GM12878 (cell line): ENCODE measurements at places on chromosomes 4 and X. TPM values are rescaled to one million over a fixed set of nuclear protein-coding genes. Genes with fewer than 3 reads are reported as not detected.

The HHIP gene
- 0.11 and 0.38 TPM in 2 replicates for total RNA-seq

The FAT1 gene
- 0.58 and 0.69 TPM in 2 replicates for total RNA-seq

The ADAMTS3 gene
- 0.03 TPM in 1 of 2 replicates, not detected in the other for total RNA-seq

DNA sequence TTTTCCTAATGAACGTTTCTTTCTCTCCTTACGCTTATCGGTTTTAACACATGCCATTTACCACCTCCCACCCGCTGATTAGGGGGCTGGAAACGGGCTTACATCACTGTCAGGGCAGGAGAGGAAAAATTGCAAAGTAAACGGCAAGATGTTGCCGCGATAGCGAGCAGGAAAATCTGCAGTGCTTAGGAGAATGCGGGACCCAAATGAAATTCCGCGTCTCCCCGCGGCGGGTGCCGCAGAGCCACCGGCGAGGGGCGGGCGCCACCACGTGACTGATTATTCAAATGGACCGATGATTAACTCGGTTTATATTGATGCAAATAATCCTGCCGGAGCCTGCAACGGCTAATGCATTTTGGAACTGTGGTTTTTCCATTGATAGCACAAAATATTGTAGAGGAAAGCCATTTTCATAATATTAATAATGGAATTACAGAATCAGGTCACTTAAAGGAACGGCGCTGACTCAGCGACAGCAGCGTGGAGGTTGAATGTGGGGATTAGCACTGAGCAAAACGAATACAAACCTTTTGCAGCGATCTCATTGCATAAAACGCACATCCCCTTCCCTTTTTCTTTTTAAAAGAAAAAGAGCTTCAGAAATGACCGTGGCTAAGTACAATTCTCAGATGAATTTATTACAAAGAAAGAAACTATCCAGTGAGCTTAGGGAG is 224.2 kb downstream of the STIM2 start:
- H3K4me3 ChIP-seq, result no peak overlapping the region
- no peaks in the 10 kb centered on the region for H3K36me3 ChIP-seq
- H3K27me3 ChIP-seq, result peaks cover 11% of the 10 kb centered on the region
- H3K27ac ChIP-seq, result no peak overlapping the region
- DNase-seq, result no peak
- no peaks in the 10 kb centered on the region for H3K4me1 ChIP-seq

DNA sequence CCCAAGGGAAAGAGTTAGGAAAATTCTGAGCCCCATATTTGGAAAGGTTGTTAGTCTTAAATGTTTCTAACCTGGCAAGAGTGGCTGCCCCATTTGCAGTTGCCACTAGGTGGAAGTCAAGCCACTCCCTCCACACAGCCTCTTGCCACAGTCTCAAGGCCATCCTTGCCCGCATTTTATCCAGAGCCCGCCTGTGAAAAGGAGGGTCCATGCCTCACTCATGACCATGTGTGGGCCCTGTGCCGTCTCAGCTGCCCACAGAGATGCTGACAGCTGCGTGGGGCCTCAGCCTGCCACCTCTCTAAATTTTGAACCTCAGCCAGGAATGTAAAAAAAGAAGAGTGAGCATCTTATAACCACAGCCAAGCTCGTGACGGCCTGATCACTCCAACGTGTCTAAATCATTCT is 201.5 kb upstream of the FAM241A start:
- H3K27me3 ChIP-seq, result no peaks in the 10 kb centered on the region; the same call in 1 of the 2 replicates
- H3K4me3 ChIP-seq, result no peak overlapping the region
- H3K27ac ChIP-seq, result no peak overlapping the region
- no peaks in the 10 kb centered on the region for H3K36me3 ChIP-seq
- no peaks in the 10 kb centered on the region for H3K4me1 ChIP-seq

DNA sequence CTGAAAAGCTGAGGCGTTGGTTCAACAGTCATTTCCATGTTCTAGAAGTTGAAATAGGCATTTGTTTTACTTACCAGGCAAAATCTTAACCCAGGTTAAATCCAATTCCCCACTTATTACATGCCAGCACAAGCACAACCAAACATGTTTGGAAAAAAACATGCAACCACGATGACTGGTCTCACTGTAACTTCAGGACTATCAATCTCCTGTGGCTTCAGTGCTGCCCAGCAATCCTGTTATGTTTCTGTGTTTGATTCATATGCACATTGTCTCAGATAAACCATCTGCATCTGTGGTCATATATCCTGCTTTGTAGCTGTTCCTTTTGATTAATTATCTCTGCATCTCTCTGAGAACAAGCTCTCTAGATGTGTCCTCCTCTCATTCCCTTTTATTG is 28.3 kb downstream of the PRDM8 start:
- peaks cover 21% of the 10 kb centered on the region for H3K4me1 ChIP-seq
- no peaks in the 10 kb centered on the region for H3K36me3 ChIP-seq
- no peak overlapping the region for H3K27ac ChIP-seq
- DNase-seq, result no peak
- H3K27me3 ChIP-seq, result 0 out of 2 replicates have a peak, but pooled peaks cover 1% of the 10 kb centered on the region

GRCh38 chr4:65391814-65392213 is 278.5 kb downstream of the EPHA5 start:
- H3K36me3 ChIP-seq, result no peaks in the 10 kb centered on the region
- H3K4me1 ChIP-seq, result no peaks in the 10 kb centered on the region
- DNase-seq, result no peak
- H3K27me3 ChIP-seq, result no peaks in the 10 kb centered on the region
- no peak overlapping the region for H3K4me3 ChIP-seq

DNA sequence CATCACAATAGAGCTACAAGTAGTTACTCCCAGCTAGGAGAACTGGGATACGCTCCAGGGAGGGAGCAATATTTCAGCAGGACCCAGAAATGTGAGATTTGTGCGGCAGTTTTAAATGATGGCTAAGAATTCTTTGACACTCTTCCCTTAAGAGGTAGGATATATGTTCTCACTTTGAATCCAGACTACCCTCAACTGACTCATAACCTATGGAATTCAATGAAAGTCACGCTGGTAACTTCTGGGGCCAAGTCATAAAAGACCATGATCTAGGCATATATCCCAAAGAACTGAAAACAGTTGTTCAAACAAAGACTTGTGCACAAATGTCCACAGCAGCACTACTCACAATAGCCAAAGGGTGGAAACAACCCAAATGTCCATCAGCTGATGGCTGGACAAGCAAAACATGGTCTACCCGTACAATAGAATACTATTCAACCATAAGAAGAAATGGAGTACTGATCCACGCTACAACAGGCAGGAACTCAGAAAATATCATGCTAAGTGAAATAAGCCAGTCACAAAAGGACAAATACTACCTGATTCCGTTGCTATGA is 10.5 kb downstream of the CD99L2 start:
- H3K4me1 ChIP-seq, result no peaks in the 10 kb centered on the region
- no peaks in the 10 kb centered on the region for H3K27me3 ChIP-seq
- H3K36me3 ChIP-seq, result no peaks in the 10 kb centered on the region
- H3K4me3 ChIP-seq, result no peak overlapping the region
- DNase-seq, result no peak

GRCh38 chr4:149986917-149987316 is 91.3 kb upstream of the DCLK2 start:
- H3K4me1 ChIP-seq, result no peaks in the 10 kb centered on the region
- no peak for DNase-seq
- H3K36me3 ChIP-seq, result no peaks in the 10 kb centered on the region

DNA sequence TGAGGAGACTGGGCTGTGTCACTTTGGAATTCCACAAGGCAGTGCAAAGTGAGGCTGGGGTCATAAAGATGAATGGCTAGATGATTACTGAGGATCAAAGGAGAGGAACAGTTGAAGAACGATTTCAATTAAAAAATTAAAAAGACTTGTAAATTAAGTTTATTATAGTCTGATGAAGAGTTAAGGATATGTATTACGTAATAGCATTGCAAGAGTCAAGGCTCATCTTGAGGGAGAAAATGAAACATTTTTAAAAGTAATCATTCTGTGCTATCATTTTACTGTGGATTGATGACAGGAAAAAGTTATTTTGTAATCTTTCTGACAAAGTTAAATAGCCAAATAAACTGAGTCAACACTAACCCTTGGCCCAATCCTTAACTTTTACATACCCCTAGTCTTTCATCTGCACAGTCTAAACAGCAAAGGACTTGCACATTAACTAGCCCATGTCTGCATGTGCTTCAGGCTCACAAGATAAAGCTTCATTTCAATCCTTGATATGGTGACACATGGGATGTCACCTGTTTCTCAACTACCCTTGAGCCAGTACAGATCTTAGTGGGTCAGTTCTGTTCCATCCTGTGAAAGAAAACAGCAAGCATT is 465.5 kb upstream of the CTSO start:
- DNase-seq, result no peak
- H3K4me3 ChIP-seq, result no peak overlapping the region
- H3K4me1 ChIP-seq, result no peaks in the 10 kb centered on the region
- no peaks in the 10 kb centered on the region for H3K36me3 ChIP-seq

GRCh38 chrX:44247468-44247867 is 96.0 kb downstream of the EFHC2 start:
- no peak overlapping the region for H3K4me3 ChIP-seq
- no peak overlapping the region for H3K27ac ChIP-seq

- H3K4me3 ChIP-seq, result no peak overlapping the region
- H3K27ac ChIP-seq, result no peak overlapping the region
- H3K27me3 ChIP-seq, result no peaks in the 10 kb centered on the region
- DNase-seq, result no peak
Measured at GRCh38 chr4:27624749-27625148, 764.1 kb downstream of the STIM2 start.

DNA sequence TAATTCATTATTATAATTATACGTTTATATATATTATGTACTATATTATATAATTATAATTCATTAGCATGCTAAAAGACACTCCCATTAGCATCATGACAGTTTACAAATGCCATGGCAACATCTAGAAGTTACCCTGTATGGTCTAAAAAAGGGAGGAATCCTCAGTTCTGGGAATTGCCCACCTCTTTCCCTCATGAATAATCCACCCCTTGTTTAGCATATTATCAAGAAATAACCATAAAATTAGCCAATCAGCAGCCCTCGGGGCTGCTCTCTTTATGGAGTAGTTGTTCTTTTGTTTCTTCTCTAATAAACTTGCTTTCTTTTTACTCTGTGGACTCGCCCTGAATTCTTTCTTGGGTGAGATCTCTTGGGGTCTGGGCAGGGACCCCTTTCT is 42.8 kb upstream of the SLC10A7 start:
- no peak overlapping the region for H3K27ac ChIP-seq
- no peaks in the 10 kb centered on the region for H3K4me1 ChIP-seq

DNA sequence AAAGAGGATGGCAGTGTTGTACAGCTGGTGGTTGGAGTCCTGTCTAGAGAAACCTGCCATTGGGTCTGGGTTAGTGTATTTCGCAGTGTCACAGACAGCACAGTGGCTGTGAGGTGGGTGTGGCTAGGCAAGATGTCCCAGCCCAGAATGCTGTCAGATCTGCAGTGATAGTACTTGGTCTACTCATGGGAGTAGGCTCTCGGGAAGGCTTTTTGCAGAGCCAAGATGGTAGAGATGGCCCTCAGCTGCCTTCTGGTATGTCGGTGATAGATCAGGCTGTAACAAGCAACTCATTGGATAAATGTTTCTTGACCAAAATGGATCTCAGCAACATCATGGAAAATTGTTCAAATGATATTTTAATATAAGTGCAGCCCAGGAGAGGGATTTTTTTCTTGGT is 84.3 kb upstream of the WDR1 start:
- no peak for DNase-seq
- no peaks in the 10 kb centered on the region for H3K27me3 ChIP-seq
- H3K4me3 ChIP-seq, result no peak overlapping the region
- H3K27ac ChIP-seq, result no peak overlapping the region
- H3K36me3 ChIP-seq, result no peaks in the 10 kb centered on the region
- no peaks in the 10 kb centered on the region for H3K4me1 ChIP-seq

GRCh38 chr4:184529283-184529682 is 54.9 kb upstream of the IRF2 start:
- H3K4me1 ChIP-seq, result peaks cover 8% of the 10 kb centered on the region
- DNase-seq, result no peak
- no peaks in the 10 kb centered on the region for H3K36me3 ChIP-seq
- no peaks in the 10 kb centered on the region for H3K27me3 ChIP-seq
- no peak overlapping the region for H3K4me3 ChIP-seq
- no peak overlapping the region for H3K27ac ChIP-seq

GRCh38 chr4:56773346-56773745 is 48.2 kb downstream of the SPINK2 start:
- H3K36me3 ChIP-seq, result no peaks in the 10 kb centered on the region
- H3K27ac ChIP-seq, result no peak overlapping the region
- no peak overlapping the region for H3K4me3 ChIP-seq
- no peak for DNase-seq
- no peaks in the 10 kb centered on the region for H3K27me3 ChIP-seq
- H3K4me1 ChIP-seq, result no peaks in the 10 kb centered on the region

- no peaks in the 10 kb centered on the region for H3K27me3 ChIP-seq
- no peak overlapping the region for H3K27ac ChIP-seq
- no peak overlapping the region for H3K4me3 ChIP-seq
- H3K36me3 ChIP-seq, result no peaks in the 10 kb centered on the region
Measured at GRCh38 chr4:79964400-79965211, 108.4 kb downstream of the ANTXR2 start.

- no peak overlapping the region for H3K27ac ChIP-seq
- no peak overlapping the region for H3K4me3 ChIP-seq
- no peaks in the 10 kb centered on the region for H3K4me1 ChIP-seq
- no peaks in the 10 kb centered on the region for H3K36me3 ChIP-seq
- H3K27me3 ChIP-seq, result no peaks in the 10 kb centered on the region
Measured at GRCh38 chr4:97662133-97662532, 481.1 kb downstream of the STPG2 start.

- H3K27ac ChIP-seq, result no peak overlapping the region
- no peak for DNase-seq
- H3K4me3 ChIP-seq, result no peak overlapping the region
- no peaks in the 10 kb centered on the region for H3K27me3 ChIP-seq
Measured at GRCh38 chrX:68345025-68345424, 88.3 kb downstream of the OPHN1 start.

- H3K27ac ChIP-seq, result no peak overlapping the region
- H3K36me3 ChIP-seq, result no peaks in the 10 kb centered on the region
- no peaks in the 10 kb centered on the region for H3K27me3 ChIP-seq
- no peak overlapping the region for H3K4me3 ChIP-seq
Measured at GRCh38 chr4:158295053-158295452, 84.8 kb downstream of the TMEM144 start.

- no peaks in the 10 kb centered on the region for H3K36me3 ChIP-seq
- no peaks in the 10 kb centered on the region for H3K27me3 ChIP-seq
- H3K27ac ChIP-seq, result no peak overlapping the region
- no peaks in the 10 kb centered on the region for H3K4me1 ChIP-seq
- no peak for DNase-seq
Measured at GRCh38 chr4:6513678-6514077, 41.3 kb upstream of the PPP2R2C start.

- no peaks in the 10 kb centered on the region for H3K4me1 ChIP-seq
- no peaks in the 10 kb centered on the region for H3K27me3 ChIP-seq
- DNase-seq, result no peak
- H3K4me3 ChIP-seq, result no peak overlapping the region
Measured at GRCh38 chr4:113540859-113541258, 220.7 kb downstream of the CAMK2D start.

- H3K4me3 ChIP-seq, result no peak overlapping the region
- H3K36me3 ChIP-seq, result no peaks in the 10 kb centered on the region
- H3K27ac ChIP-seq, result no peak overlapping the region
- H3K4me1 ChIP-seq, result no peaks in the 10 kb centered on the region
- DNase-seq, result no peak
- H3K27me3 ChIP-seq, result no peaks in the 10 kb centered on the region
Measured at GRCh38 chr4:89995814-89996213, 101.2 kb downstream of the MMRN1 start.
